ENCODE measurements at places on chromosomes 2 and 18.

- DNase-seq = no peak
These were observed 460.8 kb upstream of the CHST9 start for GRCh38 chr18:27645929-27646328.

DNA sequence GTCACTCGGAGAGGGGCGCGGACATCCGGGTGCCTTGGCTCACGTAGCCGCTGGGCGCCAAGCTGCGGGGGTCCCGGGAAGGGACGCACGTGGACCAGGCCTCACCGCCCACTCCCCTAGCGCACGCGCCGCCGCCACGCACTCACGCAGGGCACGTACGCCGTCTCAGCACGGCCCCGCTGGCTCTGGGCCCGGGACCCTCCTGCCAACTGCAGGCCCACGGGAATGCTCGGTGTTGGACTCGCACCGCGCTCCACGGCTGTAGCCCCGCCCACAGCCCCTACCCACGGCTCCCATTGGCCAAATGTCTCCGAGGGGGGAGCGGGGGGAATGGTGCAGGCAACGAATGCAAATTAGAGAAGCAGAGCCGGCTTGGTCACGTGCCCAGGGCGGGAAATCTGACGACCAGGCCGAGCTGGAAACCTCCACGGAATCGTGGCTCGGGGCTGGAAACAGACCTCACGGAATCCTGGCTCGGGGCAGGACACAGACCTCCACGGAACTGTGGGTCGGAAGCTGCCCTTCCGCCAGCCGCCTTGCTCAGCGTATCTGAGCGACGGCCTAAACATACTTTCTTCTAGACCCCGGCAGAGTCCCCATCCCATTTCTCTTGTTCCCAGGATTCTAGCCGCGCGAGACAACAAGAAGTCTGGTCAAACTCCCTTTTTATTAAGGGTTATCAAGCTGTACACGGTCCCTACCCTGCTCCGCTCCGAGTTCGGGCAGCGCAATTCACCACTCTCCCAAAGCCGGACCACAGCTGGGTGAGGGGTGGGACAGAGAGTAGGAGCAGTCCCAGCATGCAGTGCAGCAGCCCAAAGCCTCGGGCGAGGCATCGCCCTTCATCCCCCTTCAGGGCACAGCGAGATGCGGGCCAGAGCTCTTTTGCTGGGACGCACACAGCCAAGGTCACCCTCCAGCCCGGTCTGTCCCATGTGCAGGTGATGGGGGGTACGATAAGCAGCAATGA is at the start of gene ABCB6:
TSS of gene ABCB6 (minus strand) at position 227 of the 970 bp plus-strand sequence. CDS start 285 bp downstream, outside the sequence.
- peak; percentile 80 for DNase-seq

- peak; percentile 62 for DNase-seq
These were observed 643 bp downstream of the PLCL1 start for GRCh38 chr2:197804758-197805714.

DNA sequence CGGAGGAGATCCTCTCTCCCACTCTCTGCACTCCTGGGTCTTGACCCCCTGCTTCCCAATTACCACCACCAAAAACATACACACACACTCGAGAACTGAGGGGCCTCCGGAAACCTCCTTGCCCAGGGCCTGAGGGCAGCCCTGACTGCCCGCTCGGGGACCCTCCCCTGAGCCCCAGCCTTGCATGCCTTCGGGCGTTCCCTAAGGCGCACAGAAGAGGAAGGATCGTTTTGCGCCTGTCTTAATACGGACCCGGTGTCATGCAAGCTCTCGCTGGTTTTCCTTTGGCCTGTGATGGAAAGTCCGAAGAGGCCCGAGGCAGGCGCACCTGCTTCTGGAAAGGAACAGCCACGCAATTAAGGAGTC is 19.8 kb downstream of the POU3F3 start:
- no peak for DNase-seq

DNA sequence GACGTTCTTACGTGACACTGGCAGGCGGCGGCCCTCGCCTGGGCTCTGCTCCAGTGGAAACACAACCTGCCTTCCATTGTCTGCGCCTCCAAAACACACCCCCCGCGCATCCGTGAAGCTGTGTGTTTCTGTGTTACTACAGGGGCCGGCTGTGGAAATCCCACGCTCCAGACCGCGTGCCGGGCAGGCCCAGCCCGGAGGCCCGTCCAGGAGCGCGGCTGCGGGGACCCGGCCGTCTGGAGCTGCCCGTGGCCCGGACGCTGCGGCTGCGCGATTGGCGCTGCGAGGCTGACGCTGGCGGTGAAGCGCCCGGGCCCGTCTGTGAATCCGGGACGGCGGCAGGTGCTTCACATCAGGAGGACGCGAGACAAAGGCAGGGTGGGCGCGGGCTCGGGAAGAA is 670.3 kb upstream of the SALL3 start:
- no peak for DNase-seq

- no peak for DNase-seq
These were observed 1616.8 kb upstream of the ACVR2A start for GRCh38 chr2:146228020-146228393.

- DNase-seq = no peak
These were observed 75.0 kb upstream of the MSTN start for GRCh38 chr2:190137561-190137960.

DNA sequence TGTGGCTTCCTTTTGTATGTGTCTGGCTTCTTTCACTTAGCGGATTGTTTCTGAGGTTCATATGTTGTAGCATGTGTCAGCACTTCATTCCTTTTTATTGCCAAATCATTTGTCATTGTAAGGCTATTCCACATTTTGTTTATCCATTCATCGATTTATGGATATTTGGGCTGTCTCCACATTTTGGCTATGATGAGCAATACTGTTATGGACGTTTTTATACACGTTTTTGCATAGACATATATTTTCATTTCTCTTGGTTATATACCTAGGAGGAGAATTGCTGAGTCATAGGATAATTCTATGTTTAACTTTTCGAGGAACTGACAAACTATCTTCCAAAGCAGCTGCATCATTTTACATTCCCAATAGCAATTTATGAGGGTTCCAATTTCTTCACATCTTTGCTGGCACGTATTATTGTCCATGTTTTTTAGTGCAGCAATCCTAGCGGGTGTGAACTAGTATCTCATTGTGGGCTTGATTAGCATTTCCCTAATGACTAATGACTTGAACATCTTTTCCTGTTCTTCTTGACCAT is 48.1 kb upstream of the TBC1D8 start:
- DNase-seq = no peak

DNA sequence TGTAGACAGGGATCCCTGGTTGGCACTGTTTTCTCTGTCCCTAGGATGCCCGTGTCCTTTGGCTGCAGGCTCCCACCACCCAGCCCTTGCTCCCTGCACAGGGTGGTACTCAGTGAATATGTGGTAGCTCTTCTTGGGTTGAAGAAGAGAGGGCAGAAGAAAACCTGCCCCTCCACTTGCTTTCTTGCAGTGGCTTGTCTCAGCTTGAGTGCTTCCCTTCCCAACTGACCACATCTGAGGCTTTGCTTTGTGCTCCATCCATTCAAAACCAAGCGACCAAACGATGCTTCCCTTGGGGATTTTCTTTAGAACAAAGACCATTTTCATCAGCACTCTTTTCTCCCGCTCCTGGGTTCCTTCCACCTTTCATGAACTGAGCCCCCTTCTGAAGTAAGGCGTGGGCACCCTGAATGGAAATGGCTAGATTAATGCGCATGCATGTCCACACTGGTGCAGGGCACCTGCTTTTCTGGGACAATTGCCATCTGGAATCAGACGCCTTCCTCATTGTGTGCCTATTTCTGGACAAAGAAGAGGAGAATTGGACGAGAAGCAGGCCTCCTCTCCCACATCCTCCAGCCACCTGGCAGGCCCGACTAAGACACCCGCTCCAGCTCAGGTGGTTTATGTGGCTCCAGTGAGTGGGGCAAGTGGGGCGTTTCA is 59.1 kb downstream of the ARL4C start:
- no peak for DNase-seq

- DNase-seq = no peak
These were observed 79.4 kb upstream of the SRD5A2 start for GRCh38 chr2:31660165-31660564.

DNA sequence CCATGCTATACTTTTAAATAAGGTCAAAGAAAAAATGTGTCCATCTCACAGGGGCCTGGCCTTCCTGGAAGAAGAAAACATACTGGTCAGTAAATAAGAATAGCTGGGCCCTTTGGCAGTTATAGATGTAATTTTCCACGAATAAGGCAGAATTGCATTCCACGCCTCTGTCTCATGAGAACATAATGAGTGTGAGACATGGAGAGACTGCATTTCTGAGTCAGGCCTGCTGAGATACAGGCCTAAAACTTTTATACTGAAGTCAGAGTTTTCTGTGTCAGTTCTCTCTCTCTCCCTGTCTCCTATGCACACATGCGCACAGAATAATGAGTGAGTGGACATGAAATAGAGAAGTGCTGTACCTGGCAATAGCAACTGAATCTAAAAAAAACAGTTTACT is 20.4 kb upstream of the IL1R1 start:
- no peak for DNase-seq

GRCh38 chr18:48826271-48826670 is 124.5 kb downstream of the SMAD7 start:
- no peak for DNase-seq

DNA sequence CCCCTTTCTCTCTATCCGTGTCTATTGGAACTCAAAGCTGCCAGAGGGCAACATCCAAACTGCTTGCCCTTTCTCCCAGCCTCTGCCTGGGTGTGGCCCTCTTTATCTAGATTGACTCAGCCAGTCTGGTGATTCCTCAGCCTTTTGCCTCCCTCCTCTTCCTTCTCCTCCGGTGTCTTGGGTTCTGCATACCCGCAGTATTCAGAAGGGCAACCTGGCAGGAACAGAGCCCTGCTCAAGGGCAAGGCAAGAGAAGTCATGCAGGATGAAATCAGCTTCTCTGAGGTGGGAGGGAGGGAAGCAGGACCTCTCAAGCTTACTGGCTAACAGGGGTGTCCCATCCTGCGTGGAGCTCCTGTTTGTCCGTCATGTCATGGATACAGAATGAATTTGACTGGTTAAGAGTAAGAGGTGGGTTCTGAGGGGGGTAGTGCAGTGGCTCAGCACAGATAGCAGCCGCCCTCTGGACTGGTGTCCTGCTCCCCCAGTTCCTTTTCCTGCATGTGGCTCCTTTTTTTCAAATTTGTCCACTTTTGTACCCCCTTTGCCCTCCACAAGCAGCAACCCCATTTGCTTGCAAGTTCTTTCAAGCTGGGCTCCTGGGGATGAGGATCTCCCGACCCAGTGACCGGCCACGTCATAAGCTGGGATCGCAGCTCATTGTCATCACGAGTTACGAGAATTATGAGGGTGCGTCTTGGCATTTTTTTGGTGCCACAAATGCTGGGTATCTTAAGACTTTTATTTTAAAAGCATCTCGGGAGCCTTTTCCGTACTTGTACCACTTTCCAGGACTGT is 154.1 kb downstream of the FHOD3 start:
- DNase-seq = no peak

DNA sequence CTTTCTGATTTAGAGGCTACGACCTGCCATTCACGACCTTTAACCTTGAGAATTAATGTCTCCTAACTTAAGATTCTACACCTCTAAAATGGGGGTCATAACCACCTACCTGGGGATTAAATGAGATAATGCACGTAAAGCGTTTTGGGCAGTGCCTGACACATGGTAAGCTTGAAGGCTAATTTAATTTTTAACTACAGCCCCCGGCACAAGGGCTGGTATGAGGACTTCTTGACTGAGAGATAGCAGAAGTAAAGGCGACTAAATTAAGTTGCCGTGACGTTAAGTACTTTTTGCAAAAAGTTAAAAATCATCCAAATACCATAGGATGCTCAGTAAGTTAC is 549 bp downstream of the MRPL35 start:
- DNase-seq = no peak

DNA sequence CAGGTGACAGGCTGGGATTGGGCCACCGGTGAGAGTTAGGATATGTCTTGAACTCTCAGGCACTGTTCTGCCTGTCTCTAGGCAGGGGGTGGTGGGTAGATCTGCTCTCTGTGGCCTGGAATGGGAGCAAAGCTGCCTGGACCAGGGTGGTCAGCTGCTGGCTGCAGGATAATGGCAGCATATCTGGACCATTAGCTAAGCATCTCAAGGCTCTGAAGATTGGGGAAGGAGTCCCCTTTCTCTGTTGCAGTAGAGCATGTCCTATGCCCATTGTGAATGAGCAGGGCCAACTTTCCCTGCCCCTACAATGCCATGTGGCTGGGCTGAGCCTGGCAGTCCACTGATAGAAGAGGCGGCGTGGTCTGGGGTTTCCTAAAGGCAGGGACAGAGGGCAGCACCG is 34.6 kb downstream of the LOXHD1 start:
- DNase-seq = no peak

DNA sequence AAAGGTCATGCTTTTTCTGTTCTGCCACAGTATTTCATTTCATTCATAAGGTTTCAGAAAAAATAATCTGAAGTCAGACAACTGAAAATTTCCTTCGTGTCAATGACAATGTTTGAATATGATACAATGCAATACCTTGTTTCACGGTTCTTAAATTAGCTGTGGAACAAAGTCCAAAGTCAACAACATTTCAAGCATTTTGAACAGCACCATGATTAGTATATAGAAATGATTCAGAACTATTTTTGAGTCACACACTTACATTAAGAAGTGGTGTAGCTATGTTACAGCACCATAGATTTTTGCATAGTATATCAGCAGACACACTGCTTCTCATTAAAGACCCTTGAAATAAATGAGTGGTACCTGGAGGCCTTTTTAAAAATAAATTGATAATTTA is 178.3 kb upstream of the DSEL start:
- no peak for DNase-seq

Data from stimulated activated naive CD4-positive, alpha-beta T cell (primary cell).